ENCODE measurements at places on chromosomes 2 and 18. TPM values are rescaled to one million over a fixed set of nuclear protein-coding genes. Genes with fewer than 3 reads are reported as not detected.

MC2R gene
- not detected for total RNA-seq

FEV gene
- total RNA-seq = not detected

SCYGR3 gene
- total RNA-seq = not detected

ZNF24 gene
- 24.8 TPM for total RNA-seq

LYPD1 gene
- not detected for total RNA-seq

C2orf15 gene
- total RNA-seq = not detected

SLC38A11 gene
- total RNA-seq = 2.2 TPM

SRSF7 gene
- total RNA-seq = 106 TPM

XDH gene
- total RNA-seq = 0.49 TPM

SCYGR4 gene
- total RNA-seq = not detected

BMP10 gene
- not detected for total RNA-seq

ZSWIM2 gene
- total RNA-seq = not detected

PROM2 gene
- total RNA-seq = 70.5 TPM

ABCG5 gene
- not detected for total RNA-seq

PSMA8 gene
- not detected for total RNA-seq

B3GNT7 gene
- total RNA-seq = 7.1 TPM

TOGARAM2 gene
- total RNA-seq = under 0.01 TPM

FAHD2A gene
- 42.0 TPM for total RNA-seq

SLC8A1 gene
- total RNA-seq = 40.8 TPM

STK36 gene
- total RNA-seq = 59.9 TPM

DRC1 gene
- total RNA-seq = not detected

NEB gene
- 0.98 TPM for total RNA-seq

All from vagina (tissue), 2 donors.